ENCODE measurements at places on chromosomes 12 and 14. TPM values are rescaled to one million over a fixed set of nuclear protein-coding genes. Genes with fewer than 3 reads are reported as not detected.

- DNase-seq: no peak
Measured at GRCh38 chr14:51575349-51576116, 76.2 kb upstream of the FRMD6 start.

The MYO1H gene
- not detected for polyA plus RNA-seq

DNA sequence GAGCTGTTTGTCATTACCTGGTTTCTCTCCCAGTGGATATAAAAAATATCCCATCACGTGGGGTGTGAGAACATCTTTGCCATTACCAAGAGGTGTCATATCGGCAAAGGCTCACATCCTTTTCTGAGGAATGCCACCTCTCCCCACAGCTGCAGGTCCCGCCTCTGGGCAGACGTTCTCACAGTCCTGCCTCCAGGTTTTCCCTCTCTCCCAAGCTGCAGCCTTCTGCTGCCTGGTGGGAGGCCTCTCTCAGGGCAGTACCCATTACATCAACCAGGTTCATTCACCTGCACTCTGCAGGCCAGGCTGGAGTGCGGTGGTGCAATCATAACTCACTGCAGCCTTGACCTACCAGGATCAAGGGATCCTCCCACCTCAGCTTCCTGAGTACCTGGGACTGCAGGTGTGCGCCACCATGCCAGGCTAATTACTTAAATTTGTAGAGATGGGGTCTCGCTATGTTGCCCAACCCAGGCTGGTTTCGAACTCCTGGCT, 15.0 kb upstream of the TMEM119 start:
- no peak for DNase-seq

The WIF1 gene
- not detected for polyA plus RNA-seq

- DNase-seq: no peak
Measured at GRCh38 chr12:26627335-26627734, 205.7 kb downstream of the ITPR2 start.

- DNase-seq: no peak
Measured at GRCh38 chr12:120736404-120737331, 11.0 kb downstream of the ACADS start.

- DNase-seq: no peak
Measured at GRCh38 chr14:94761997-94762377, 7.9 kb downstream of the GSC start.

DNA sequence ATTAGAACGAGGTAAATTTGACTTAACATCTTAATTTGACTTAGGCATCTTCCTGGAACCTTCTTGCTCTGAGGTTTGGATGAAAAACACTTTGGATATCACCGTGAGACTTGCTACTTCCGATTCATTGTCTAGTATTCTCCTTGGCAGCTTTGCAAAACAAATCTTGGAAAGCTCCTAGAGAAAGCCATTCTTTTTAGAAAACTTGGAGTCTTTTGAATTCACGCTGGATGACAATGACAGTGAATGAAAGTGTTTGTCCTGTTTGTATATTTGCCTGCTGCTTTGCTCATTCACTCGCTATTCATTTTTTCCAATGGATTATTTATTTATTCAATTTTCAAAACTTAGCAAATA, 222.1 kb upstream of the HMGA2 start:
- no peak for DNase-seq

DNA sequence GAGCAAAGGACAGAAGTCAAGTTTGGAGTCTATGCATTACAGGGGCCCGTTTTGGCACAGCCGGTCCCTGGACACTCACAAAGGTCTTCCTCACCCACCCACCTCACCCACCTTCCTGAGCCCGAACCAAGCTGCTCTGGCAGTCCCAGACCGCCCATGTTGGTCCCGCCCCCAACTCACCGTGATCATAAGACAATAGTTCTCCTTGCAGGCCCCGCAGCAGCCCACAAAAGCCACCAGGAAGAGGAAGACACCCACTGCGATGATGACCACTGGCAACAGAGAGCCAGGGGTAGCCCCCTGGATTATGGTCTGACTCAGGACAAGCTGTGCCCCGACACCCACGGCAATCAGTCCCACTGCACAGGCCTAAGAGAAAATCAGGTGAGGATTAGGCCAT, 1.8 kb downstream of the CD63 start:
- DNase-seq: no peak

The NEUROD4 gene
- polyA plus RNA-seq: not detected

GRCh38 chr14:58460772-58461171, 33.3 kb downstream of the KIAA0586 start:
- no peak for DNase-seq

- no peak for DNase-seq
Measured at GRCh38 chr14:104749111-104749649, 3.8 kb upstream of the SIVA1 start.

The AHSA1 gene
- 95.5 TPM for polyA plus RNA-seq

DNA sequence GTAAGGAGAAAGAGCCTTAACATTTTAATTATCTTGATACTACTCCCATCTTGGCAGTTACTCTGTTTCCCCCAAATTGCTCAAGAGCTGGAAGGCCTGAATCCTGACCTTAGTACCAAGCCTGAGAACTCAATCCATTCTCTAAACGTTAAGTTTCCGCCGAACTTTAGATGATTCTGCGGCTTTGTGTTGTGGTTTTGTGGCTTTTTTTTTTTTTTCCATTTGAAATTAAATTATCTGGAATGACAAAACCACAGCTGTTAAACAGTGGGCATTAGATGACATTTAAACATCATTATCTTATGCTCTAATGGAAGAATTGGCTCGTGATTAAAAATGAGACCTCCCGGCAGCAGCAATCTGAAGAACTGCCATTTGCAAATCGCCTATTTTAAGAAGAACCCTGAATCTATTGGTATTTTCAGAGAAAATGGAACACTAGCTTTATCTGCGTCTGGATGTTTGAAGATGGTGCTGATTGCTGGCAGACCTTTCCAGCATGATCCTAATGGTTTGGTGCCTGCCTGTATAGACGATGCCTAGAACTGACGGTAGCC, 38.4 kb downstream of the TMEM132C start:
- DNase-seq: no peak

All from naive B cell (primary cell).